ENCODE measurements at places on chromosomes 13 and 19.
A peak's percentile ranks its signal among the peaks of the same experiment; 100 is the strongest.

GRCh38 chr13:51032831-51033230, 78.2 kb downstream of the C13orf42 start:
- DNase-seq = no peak

DNA sequence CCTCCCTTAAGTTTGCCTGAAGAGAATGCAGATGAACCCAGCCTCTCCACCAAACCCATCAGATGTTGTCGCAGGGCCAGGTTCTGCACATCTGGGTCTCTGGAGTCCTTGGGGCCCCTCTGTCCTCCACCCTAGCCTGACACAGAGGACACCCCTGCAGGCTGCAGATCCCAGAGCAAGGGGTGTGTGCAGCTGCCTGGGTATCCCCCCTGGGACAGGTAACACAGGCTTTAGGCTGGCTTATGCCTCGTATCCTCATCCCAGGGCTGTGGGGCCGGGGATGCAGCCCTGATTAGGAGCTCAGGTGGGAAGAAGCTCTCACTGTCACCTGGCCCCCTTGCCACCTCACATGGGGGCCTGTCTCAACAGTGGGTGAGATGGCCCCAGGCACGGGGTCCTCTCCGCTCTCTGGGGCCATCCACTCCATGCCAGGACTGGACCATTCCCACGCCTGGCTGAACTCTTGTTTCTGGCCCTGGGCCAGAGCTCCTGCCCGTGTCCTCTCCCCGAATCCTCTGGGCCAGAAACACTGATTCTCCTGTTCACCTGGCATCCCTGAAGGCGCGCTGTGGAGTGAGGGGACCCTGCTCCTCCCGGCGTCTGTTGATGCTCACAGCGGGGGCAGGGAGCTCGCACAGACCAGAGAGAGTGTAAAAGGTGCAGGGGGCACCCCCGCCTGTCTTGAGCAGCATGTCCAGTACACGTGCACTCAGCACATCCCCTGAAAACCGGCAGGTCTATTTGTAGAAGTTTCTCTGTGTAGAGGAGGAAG, 38.7 kb upstream of the TPM4 start:
- no peak for DNase-seq

DNA sequence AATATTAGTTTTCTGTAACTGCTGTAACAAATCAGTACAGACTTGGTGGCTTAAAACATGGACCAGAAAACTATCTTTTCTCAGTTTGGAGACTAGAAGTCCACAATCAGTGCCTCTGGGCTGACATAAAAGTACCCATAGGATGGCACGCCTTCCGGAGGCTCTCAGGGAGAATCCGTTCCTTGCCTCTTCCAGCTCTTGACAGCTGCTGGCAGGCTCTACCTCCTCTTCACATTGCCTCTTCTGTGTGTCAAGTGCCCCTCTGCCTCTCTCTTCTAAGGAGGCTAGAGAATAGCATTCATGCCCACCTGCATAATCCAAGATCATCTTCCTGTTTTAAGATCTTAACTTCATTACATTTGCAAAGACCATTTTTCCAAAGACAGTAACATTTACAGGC, 1194.2 kb downstream of the EFNB2 start:
- no peak for DNase-seq

DNA sequence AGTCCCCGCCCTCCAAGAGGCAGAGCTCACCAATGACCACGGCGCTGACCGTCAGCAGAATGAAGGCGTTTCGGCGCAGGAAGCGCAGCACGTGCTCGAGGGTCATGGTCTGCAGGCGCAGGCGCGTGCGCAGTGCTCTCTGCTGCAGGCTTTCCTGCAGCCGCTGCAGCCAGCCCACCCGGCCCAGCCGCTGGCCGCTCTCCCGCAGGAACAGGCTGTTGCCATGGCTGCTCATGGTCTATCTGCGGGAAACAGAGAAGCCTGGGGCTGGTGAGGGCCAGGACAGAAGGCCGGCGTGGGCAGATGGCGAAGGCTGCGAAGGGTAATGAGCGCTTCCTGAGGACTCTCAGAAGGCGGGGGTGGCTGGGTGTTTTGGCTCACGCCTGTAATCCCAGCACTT, 7.0 kb downstream of the SLC1A6 start:
- DNase-seq = no peak

GRCh38 chr13:20525144-20525600, 485 bp downstream of the CRYL1 start:
- DNase-seq = peak; percentile 70

DNA sequence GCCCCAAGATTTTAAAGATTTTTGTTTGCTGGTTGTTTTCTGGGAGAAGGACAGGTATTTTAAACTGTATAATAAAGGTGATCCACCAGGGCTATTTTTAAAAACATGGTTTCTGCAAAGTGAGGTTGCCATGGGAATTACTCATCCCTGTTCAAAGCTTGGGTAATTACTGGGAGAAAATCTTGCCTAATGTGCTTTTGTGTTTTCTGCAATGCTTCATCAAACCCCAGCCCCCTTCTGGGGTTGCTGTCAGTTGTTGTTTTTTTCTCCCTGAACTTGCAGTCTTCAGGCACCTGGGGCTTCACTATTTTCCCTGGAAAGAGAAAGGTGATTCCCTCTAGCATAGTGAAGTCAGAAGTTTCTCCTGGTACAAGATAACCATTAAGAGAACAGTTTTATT, 277.2 kb downstream of the NALCN start:
- no peak for DNase-seq

GRCh38 chr19:5827891-5828660, 11.4 kb downstream of the FUT6 start:
- peak; percentile 49 for DNase-seq

DNA sequence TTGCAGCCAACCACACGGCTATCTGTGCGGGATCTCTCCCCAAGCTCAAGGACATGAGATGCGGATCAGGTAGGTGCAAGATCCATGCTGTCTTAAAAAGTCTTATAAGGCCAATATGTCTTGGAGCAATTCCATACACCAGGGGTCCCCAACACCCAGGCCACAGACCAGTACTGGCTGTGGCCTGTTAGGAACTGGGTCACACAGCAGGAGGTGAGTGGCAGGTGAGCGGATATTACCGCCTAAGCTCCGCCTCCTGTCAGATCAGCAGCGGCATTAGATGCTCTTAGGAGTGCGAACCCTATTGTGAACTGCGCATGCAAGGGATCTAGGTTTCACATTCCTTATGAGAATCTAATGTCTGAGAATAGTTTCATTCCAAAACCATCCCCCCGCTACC, 68.8 kb upstream of the ZNF599 start:
- no peak for DNase-seq

DNA sequence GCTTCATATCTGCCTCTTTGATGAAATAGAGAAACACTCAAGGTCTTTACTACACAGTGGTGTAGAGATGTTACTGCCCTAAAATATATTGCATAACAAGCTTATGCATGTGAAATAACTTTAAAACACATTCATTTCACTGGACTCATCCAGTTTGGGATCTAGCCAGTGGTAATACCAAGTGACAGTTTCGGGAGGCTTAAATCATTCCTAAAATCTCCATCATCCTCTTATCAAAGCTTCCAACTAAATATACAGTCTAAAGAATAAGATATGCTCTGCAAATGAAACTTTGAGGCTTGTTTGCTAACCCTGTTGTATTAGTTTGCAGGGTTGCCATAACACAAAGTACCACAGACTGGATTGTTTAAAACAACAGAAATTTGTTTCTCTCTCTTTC, 52.8 kb downstream of the THSD1 start:
- no peak for DNase-seq

GRCh38 chr19:57560049-57560491, 407 bp upstream of the ZNF550 start:
- peak; percentile 63 for DNase-seq

- DNase-seq = no peak
Measured at GRCh38 chr19:10690341-10690781, 10.9 kb upstream of the QTRT1 start.

DNA sequence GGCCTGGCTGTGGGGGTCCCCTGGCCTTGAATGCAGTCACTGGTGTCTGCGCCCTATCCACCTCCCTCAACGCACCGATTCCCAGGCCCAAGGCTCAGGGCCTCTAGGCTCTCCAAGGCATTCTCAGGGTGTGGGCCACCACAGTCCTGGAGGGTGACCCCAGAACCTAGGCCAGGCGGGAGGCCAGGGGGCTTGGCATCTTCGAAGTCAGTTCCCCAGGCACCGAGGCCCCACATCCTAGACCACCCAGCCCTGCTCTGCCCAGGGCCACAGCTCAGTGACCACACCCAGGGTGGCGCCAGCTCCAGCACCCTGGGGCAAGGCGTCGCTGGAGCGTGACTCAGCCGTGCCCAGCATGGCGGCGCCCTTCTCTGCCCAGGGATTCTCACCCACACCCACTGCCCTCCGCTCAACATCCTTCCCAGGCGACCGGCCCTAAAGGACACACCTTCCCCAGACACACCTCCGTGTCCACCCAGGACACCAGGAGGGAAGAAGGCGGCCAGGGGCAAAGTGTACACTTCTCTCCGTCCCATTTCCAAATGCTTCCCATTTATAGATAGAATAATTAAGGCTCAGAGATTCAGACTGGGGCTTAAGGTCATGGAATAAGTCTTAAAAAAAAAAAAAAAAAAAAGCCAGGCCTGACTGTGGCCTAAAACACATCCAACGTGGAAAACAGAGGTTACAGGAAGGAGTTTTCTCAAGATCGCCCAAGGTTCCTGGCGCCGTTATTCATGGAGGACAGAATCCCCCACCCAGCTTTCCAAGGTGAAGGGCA, 36.4 kb upstream of the NANOS3 start:
- DNase-seq = peak; percentile 55

- DNase-seq = no peak
Measured at GRCh38 chr13:35988648-35989081, 142.5 kb downstream of the DCLK1 start.

GRCh38 chr13:70896136-70896535, 787.9 kb upstream of the KLHL1 start:
- DNase-seq = no peak
